ENCODE measurements at places on chromosomes 5 and 9.

DNA sequence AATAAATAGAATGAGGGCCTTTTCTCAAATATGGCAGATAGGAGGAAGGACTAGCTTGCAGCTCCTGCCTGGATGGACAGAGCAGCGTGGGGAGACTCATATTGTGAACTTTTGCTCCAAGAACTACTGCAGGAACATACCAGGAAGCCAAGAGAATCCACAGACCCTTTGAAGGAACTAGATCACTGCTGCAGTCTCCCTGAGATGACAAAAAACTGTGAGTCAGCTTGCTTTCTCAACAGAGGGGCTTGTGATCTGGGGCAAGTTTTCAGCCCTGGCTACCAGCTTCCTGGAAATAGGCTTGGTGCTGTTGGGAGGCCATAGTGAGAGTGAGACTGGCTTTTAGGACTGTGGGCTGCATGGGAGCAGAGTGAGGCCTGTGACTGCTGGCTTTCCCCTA lies 170.6 kb upstream of the TRIM32 start:
- no peak for DNase-seq

- no peak for DNase-seq
Observed at GRCh38 chr5:116536316-116537083, 38.1 kb downstream of the SEMA6A start.

DNA sequence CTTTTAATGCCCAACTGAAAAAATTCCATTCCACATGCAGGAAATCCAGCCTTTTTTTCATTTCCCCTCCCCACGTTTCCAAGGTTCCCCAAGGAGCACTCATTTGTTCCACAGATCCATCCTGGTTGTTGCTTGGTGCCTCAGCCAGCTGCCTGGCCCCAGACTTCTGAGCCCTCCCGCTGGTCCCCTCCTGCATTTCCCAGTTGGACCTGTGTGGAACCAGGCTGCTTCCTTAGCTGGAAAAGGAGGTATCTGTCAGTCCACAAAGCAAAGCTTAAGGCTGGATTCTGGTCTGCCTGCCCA lies 44.8 kb downstream of the ANGPTL2 start:
- DNase-seq: no peak

GRCh38 chr5:133460172-133460758 lies 152.1 kb downstream of the FSTL4 start:
- no peak for DNase-seq

DNA sequence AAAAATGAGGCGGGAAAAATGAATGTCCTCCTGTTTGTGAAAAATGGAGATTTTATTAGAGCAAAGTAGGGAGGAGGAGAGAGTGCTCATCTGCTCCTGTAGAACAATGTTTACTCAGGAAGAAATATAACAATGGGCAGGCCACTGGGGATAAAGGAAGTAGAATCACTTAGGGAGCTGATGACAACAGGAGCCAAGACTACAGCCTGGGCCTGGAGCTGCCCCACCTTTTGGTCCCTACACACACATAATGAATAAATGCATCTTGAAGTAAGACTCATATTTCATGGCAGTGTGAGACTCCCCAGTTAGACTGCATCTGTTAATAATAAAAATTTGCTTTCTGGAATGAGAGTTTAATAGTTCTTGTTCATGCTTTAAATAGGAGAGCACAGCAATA lies 1939.8 kb downstream of the EFNA5 start:
- DNase-seq: no peak

DNA sequence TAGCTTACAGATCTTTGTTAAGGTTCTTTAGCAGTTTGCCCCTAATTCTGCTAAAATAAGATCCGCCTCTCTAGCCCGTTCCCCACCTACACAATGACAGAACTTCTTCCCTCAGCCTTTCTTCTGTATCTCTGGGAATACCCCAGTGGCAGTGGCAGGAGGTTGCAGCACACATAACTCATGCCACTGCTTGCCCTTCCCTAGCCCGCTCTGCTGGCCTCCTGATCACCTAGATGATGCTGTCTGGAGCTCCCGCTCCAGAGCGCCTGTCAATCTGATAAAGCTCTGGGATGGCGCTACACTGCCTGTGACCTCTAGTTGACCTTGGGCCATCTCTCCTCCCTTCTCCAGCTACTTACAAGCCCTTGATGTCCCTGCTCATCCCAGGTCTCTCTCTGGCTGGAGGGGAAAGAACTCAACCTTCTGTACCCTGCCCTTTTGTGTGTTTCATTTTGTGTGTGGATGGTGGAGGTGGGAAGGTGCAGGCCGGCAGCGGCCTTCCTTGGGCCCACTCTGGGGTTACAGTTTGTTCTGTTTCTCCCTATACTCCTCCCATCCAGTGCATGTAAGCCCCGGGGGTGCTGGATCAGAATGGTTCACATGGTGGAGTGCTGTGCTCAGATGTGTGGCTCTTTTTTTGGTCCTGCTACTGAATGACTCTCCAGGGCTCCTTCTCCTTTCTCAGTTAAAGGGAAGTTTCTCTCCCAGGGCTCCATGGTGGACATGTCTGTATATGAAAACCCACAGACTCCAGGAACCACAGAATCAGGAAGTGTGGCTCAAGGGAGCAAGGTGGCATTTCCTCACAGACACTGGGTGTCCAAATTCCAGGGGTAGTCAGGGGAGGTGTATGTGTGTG lies 29.1 kb downstream of the MTX3 start:
- no peak for DNase-seq

DNA sequence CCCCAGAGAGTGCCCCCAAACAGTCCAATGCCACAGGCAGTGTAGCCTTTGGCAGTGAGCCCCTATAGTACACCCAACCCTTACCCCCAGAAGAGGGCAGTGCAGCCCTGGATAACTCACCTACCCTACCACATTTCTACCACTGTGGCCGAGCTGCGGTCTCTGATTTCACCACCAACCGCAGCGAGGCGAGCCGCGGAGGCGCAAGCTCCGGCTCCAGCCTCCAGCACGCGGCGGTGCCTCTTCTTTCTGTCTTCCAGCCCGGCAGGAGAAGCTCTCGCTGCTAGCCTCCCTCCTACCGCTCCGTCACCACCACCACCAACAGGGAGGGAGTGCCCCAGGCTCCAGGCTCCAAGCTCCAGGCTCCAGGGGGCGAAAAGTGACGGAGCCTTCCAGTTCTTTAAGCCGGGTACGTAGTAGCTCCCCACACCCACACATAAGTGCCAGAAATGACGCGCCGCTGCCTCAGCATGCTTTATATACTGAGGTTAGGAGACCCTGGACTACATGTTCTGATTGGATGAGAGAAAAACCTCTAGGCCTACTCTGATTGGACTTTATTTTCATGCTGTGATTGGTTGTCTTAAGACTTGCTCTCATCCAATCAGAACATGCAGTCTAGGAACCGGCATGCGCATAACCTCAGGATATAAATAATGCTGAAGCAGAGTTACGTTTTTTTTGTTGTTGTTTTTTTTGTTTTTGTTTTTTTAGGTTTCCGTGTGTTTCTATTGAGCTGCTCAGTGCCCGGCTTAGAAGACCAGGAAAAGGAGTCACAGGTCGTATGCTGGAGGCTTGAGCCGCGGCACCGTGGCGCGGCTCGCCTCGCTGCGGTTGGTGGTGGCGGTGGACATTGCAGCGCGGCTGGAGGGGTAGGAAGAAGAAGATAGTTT lies at the start of gene PCAT7:
TSS of gene PCAT7 (plus strand) at position 645 of the 893 bp plus-strand sequence.
- DNase-seq: peak; percentile 63

- no peak for DNase-seq
Observed at GRCh38 chr5:144142824-144143162, 27.7 kb downstream of the YIPF5 start.

GRCh38 chr9:36128349-36128748 lies 8.2 kb upstream of the GLIPR2 start:
- DNase-seq: no peak

- DNase-seq: no peak
Observed at GRCh38 chr5:125972706-125973105, 450.5 kb upstream of the GRAMD2B start.

DNA sequence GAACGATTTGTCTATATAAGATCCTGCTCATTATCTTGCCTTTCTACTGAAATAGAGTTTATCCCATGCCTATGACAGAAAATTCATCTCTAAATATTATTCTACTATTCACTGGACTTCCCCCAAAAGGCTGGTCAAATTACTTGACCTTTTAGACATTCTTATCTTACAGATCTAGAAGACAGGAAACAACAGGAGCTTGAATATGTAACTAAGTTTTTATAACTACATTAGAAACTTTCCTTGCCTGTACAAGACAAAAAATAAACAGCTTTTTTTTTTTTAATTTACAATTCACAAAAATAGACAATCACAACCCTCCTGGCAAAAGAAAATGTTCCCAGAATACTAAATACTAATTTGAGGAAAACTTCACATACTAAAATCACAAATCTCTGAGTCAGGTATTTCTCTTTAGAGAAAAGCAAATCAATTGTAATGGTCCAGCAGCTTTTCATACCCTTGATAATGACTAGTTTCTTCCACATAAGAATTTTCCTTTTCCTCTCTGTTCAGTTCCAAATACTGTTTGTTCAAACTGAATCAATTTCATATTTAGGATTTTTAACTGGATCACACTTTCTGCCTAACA lies 68.6 kb downstream of the MLLT3 start:
- DNase-seq: no peak

DNA sequence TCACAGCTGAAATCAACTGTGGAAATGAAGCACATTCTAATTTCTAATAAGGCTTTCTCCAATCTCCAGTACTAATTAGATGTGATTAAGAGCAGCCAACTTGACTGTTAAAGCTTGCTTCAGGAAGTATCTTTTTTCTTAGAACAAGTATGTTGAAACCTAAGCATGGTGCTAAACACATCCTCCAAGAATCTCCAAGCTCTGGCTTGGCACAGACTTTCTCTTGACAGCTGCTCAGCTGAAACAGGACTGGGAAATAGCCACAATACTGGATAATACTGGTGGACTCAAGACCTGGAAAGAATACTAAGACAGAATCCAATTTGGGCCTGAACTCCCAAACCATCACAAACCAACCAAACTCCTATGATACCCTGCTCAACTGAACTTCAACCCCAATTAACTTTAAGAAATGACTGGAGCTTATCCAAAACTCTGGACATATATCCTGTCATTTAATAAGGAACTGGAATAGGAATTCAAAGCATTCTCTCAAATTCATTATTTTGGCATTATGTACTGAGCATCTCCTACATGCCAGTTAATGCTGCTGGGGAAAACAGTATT lies 16.2 kb downstream of the PRKAA1 start:
- no peak for DNase-seq

GRCh38 chr9:24413651-24414050 lies 132.0 kb downstream of the IZUMO3 start:
- no peak for DNase-seq

- DNase-seq: no peak
Observed at GRCh38 chr9:92962846-92963245, 15.5 kb downstream of the FGD3 start.

DNA sequence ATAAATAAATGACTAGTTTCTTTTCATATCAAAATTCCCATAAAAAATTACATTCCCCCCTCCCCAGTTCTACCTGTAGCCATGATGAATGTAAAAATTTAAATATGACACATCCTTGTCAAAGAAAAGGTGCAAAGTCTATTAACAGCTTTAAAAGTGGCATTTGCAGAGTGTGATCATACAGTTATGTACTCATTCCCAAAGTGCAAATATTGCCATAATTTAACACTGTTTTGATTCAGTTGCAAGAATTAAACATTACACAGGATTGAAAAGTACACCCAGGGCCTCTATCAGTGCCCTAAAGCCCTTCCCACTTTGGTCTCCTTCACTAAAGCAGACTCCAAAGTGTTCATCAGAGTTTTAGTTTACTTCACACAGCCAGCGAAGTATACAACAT lies 51.8 kb downstream of the RNF145 start:
- no peak for DNase-seq

DNA sequence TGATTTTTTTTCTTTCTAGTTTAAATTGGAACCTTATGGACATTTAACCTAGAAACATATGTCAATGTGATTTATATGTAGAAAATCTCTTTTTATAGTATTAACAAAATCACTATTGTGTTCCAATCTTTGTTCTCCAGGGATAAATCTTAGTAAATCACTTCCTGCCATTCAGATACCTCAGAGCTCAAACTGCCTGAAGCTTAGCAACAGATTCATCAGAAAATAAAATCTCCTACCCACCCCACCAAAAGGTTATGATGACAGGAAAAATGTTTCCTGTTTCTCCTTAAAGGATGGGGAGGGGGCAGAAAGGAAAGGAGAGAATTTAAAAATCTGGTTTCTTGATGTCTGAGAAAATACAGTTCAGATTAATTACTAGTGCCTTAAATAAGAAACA lies 105.0 kb upstream of the TUT7 start:
- DNase-seq: no peak
